ENCODE measurements at places on chromosomes 6 and 20.

GRCh38 chr20:54062812-54063280 is 7.5 kb downstream of the BCAS1 start:
- no peak for DNase-seq
- H3K36me3 ChIP-seq = no peaks in the 10 kb centered on the region
- no peaks in the 10 kb centered on the region for H3K27me3 ChIP-seq
- no peak overlapping the region for H3K4me3 ChIP-seq
- H3K27ac ChIP-seq = no peak overlapping the region

- no peak overlapping the region for H3K27ac ChIP-seq
- no peaks in the 10 kb centered on the region for H3K27me3 ChIP-seq
- H3K4me3 ChIP-seq = no peak overlapping the region
Measured at GRCh38 chr6:111550195-111550594, 55.5 kb downstream of the TRAF3IP2 start.

- H3K27ac ChIP-seq = peak overlapping the region; percentile 75
- peak overlapping the region; percentile 47 for H3K4me3 ChIP-seq
- no peaks in the 10 kb centered on the region for H3K36me3 ChIP-seq
- no peaks in the 10 kb centered on the region for H3K27me3 ChIP-seq
Measured at GRCh38 chr6:137222381-137222780, 3.2 kb upstream of the IFNGR1 start.

GRCh38 chr6:42988486-42989020 is 4.2 kb downstream of the PPP2R5D start:
- H3K27me3 ChIP-seq = no peaks in the 10 kb centered on the region
- peaks cover 16% of the 10 kb centered on the region for H3K36me3 ChIP-seq
- no peak overlapping the region for H3K27ac ChIP-seq
- peaks cover 44% of the 10 kb centered on the region for H3K4me1 ChIP-seq
- H3K4me3 ChIP-seq = no peak overlapping the region

- H3K4me3 ChIP-seq = no peak overlapping the region
- DNase-seq = no peak
- no peak overlapping the region for H3K27ac ChIP-seq
- H3K27me3 ChIP-seq = no peaks in the 10 kb centered on the region
- no peaks in the 10 kb centered on the region for H3K4me1 ChIP-seq
Measured at GRCh38 chr6:131787079-131787478, 20.7 kb upstream of the ENPP1 start.

- no peak overlapping the region for H3K4me3 ChIP-seq
- H3K4me1 ChIP-seq = no peaks in the 10 kb centered on the region
- no peak for DNase-seq
Measured at GRCh38 chr6:101400326-101401135, 7.0 kb downstream of the GRIK2 start.

DNA sequence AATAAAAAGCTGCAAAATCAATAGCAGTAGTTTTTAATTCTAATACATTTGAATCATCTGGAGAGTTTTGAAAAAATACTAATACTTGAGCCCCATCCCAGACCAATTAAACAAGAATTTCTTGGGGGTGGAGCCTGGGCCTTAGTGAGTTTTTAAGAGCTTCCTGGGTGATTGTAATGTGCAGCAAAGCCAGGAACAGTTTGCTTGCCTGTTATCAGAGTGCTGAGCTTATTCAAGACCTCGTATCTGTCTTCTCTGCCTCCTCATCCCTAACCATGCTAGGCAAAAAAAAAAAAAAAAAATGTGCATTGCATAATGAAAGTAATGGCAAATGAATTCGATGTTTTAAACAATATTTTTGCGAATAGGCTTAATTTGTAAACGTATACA is 36.4 kb upstream of the MYB start:
- H3K4me1 ChIP-seq = no peaks in the 10 kb centered on the region
- H3K36me3 ChIP-seq = no peaks in the 10 kb centered on the region
- H3K27me3 ChIP-seq = no peaks in the 10 kb centered on the region
- DNase-seq = no peak
- no peak overlapping the region for H3K27ac ChIP-seq
- no peak overlapping the region for H3K4me3 ChIP-seq

GRCh38 chr6:107590378-107590777 is 100.5 kb downstream of the SOBP start:
- H3K36me3 ChIP-seq = no peaks in the 10 kb centered on the region
- no peak overlapping the region for H3K27ac ChIP-seq
- H3K27me3 ChIP-seq = no peaks in the 10 kb centered on the region

DNA sequence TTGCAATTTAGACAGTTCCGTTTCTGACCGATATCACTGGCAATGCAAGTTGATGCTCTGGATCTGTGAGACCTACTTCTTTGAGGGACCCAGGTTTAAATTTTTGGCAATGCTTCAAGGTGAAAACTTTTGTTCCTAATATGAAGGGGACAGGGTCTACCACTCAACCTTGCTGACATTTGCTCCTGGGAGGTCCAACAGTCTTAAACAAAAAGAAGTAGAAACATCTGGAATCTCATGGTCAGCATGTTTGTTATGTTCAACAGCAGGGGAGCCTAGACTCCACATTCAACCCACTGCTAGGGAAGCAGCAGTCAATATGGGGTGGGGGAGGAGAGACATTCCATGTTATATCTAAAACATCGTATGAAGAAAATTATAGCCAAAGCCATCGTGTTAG is 196.4 kb downstream of the SIM1 start:
- H3K4me1 ChIP-seq = peaks cover 8% of the 10 kb centered on the region
- no peak overlapping the region for H3K27ac ChIP-seq
- H3K4me3 ChIP-seq = no peak overlapping the region
- no peaks in the 10 kb centered on the region for H3K36me3 ChIP-seq

- no peak overlapping the region for H3K27ac ChIP-seq
- H3K27me3 ChIP-seq = no peaks in the 10 kb centered on the region
- no peak for DNase-seq
- no peaks in the 10 kb centered on the region for H3K4me1 ChIP-seq
- no peaks in the 10 kb centered on the region for H3K36me3 ChIP-seq
- peak overlapping the region; percentile 43 for H3K4me3 ChIP-seq
Measured at GRCh38 chr6:146803601-146804000, 204.8 kb downstream of the ADGB start.

GRCh38 chr20:3760655-3761348 is 6.8 kb downstream of the ADISSP start:
- no peaks in the 10 kb centered on the region for H3K36me3 ChIP-seq
- H3K4me3 ChIP-seq = no peak overlapping the region
- H3K27me3 ChIP-seq = no peaks in the 10 kb centered on the region
- H3K4me1 ChIP-seq = no peaks in the 10 kb centered on the region
- no peak overlapping the region for H3K27ac ChIP-seq

GRCh38 chr20:24131281-24131680 is 142.7 kb upstream of the GGTLC1 start:
- no peaks in the 10 kb centered on the region for H3K36me3 ChIP-seq
- H3K4me3 ChIP-seq = no peak overlapping the region
- no peak for DNase-seq
- no peaks in the 10 kb centered on the region for H3K27me3 ChIP-seq
- no peaks in the 10 kb centered on the region for H3K4me1 ChIP-seq

DNA sequence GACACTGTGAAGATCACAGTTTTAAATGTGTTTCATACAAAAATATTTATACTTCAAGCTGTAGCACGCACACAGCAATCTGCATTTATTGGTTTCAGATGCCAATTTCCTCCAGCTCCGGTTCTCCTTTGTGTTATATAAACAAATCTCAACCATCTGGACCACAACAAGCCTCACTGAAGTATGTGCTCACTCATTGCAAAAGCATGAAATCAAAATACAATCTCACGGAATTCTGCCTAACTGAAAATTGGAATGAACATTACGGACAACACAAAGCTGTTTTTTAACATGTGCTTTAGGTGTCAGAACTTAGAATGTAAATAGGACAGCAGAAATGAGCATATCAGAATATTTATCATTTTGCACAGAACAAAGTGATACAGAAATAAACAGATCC is 38.0 kb downstream of the RCAN2 start:
- H3K27me3 ChIP-seq = no peaks in the 10 kb centered on the region
- peak overlapping the region; percentile 86 for H3K27ac ChIP-seq
- DNase-seq = no peak
- no peaks in the 10 kb centered on the region for H3K36me3 ChIP-seq

DNA sequence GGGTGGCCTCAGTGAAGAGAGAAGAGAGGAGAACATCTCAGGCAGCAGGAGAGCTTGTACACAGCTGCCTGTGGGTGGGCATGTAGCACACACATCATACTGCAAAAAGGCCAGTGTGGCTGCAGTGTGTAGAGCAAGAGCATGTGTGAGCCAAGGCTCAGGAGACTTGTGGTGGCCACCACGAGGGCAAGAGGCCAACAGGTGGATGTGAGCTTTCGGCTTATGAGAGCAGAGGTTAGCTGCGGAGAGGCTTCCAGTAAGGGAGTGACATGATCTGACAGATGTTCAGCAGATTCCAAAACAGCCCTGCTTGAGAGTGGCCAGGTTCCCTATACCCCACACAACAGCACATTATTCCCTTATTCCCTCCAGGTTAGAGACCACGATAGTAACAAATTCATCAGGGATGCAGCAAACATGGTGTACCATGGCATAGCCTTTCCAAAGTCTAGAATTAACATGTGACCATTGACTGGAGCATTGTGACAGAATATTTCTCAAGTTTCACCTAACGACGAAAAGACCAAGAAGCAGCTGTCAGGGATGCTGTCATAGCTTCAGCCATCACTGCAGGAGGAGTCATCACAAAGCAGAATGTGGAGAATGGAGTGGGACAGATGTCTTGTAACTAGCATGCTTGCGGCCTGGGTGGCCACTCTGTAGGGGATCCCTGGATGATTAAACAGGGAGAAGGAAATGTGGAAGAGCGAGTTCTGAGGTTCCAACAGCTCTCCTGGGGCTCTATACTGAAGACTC is 23.1 kb downstream of the HM13 start:
- DNase-seq = no peak
- H3K4me3 ChIP-seq = no peak overlapping the region
- H3K27ac ChIP-seq = no peak overlapping the region
- H3K27me3 ChIP-seq = no peaks in the 10 kb centered on the region

GRCh38 chr6:79158856-79159516 is 75.5 kb downstream of the HMGN3 start:
- H3K27me3 ChIP-seq = no peaks in the 10 kb centered on the region
- no peak overlapping the region for H3K4me3 ChIP-seq
- DNase-seq = no peak
- no peaks in the 10 kb centered on the region for H3K4me1 ChIP-seq
- H3K27ac ChIP-seq = no peak overlapping the region

DNA sequence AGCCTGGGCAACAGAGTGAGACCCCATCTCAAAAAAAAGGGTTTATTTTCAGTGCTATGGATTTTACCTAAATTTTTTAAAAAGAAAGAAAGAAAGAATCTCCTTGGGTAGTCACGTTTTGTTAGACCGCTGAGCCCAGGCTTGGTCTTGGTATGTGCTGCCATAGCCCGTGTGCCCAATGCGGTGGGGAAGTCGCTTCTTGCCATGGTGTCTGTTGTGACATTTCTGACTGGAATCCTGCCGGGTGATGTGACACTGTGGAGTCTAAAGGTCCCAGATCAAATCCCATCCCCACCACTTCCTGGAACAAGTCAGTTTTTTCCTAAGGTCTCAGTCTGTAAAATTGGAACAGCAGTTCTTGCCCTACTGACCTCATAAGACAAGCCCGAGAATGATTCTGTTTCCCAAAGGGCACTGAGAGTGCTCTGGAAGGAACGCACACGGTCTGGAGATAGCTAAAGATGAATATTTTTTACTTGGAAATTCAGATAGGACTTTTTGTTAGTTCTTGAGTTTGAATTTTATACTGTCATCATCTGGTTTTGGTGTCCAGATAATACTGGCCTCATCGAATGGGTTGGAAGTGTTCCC is 225.8 kb downstream of the EYA2 start:
- H3K36me3 ChIP-seq = no peaks in the 10 kb centered on the region
- H3K27me3 ChIP-seq = no peaks in the 10 kb centered on the region
- no peak overlapping the region for H3K4me3 ChIP-seq
- DNase-seq = no peak
- H3K4me1 ChIP-seq = peaks cover 8% of the 10 kb centered on the region

DNA sequence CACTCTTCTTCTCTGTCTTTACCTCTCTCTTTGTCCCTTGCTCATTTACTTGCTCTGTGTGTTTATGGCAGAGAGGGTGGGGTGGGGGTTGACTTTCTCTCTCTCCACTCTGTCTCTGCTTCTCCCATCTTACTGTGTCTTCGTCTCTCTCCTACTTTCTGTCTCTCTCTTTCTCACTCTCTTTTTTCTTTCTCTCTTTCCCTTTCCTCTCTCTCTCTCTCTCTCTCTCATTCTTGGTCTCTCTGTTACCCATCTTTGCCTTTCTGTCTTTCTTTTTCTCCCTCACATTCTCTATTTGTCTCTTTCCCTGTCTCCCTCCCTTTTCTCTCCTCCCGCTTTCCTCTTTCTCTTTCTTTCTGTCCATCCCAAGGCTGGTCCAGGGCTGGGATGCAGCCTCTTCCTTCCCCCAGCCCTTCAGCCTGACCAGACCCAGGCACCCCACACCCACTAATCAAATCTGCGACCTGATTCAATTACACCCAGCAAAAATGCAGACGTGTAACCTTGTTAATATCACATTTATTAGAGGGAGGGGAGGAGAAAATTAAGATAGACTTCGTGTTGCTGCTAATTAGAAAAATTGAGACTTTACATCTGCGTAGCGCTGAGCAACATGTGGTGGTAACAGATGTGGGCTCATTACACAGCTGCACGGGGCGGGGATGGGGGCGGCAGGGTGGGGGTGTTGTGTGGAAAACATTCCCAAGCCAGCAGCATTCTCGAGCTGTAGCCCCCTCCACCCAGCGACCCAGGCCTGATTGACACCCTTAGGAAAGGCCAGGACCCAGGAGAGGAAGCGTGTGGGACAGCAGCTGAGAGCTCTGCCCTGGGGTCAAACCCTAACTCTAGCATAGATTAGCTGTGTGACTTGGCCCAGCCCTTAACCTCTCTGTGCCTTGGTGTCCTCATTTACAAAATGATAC is 124.9 kb upstream of the MAFB start:
- H3K36me3 ChIP-seq = no peaks in the 10 kb centered on the region
- H3K27me3 ChIP-seq = no peaks in the 10 kb centered on the region
- no peak overlapping the region for H3K27ac ChIP-seq
- DNase-seq = no peak

- H3K4me3 ChIP-seq = no peak overlapping the region
- no peak overlapping the region for H3K27ac ChIP-seq
- no peaks in the 10 kb centered on the region for H3K4me1 ChIP-seq
- H3K36me3 ChIP-seq = no peaks in the 10 kb centered on the region
- H3K27me3 ChIP-seq = no peaks in the 10 kb centered on the region
Measured at GRCh38 chr6:53361549-53362031, 12.8 kb upstream of the ELOVL5 start.

GRCh38 chr6:106973018-106973835 is 1.3 kb downstream of the CD24 start:
- H3K36me3 ChIP-seq = no peaks in the 10 kb centered on the region
- H3K27me3 ChIP-seq = peaks cover 4% of the 10 kb centered on the region
- peak overlapping the region; percentile 56 for H3K4me3 ChIP-seq
- DNase-seq = no peak
- H3K4me1 ChIP-seq = peaks cover 11% of the 10 kb centered on the region

GRCh38 chr6:16354692-16355091 is 116.3 kb downstream of the GMPR start:
- H3K36me3 ChIP-seq = no peaks in the 10 kb centered on the region
- H3K27me3 ChIP-seq = no peaks in the 10 kb centered on the region
- H3K27ac ChIP-seq = no peak overlapping the region
- no peak overlapping the region for H3K4me3 ChIP-seq
- peaks cover 47% of the 10 kb centered on the region for H3K4me1 ChIP-seq

GRCh38 chr20:43988451-43988850 is 73.8 kb downstream of the TOX2 start:
- H3K4me1 ChIP-seq = no peaks in the 10 kb centered on the region
- no peak overlapping the region for H3K27ac ChIP-seq
- H3K27me3 ChIP-seq = no peaks in the 10 kb centered on the region
- H3K4me3 ChIP-seq = no peak overlapping the region

Measured in thoracic aorta (tissue), 2 donors.